ENCODE measurements at places on chromosomes 2 and 18.

DNA sequence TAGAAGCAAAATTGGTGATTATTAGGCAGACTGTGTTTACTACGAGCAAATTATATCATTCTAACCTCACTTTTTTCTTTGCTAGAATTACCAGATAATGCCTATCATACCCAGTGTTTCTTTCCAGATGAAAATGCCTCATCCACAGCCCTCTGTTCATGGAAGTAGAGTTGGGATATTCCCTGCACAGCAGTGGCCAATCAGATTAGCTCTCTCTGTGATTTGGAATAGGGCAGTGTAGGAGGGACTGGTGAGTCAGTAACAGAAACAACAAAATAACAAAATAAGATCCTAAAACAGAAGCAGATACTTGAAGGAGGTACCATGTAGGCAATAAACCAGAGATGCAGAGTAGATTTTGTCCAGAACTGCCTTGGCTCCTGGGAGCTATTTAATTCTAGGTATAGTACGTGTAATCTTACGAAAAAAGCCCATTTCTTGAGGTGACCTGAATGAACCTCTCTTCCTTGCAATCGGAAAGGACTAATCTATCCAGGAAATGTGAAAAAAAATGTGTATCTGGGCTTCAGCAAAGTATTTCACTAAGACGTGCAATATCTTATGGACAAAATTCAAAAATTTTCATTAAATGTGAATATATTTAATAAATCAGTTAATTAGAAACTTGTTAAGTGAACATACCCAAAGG, 18.4 kb upstream of the TMEM17 start:
- no peak for DNase-seq

DNA sequence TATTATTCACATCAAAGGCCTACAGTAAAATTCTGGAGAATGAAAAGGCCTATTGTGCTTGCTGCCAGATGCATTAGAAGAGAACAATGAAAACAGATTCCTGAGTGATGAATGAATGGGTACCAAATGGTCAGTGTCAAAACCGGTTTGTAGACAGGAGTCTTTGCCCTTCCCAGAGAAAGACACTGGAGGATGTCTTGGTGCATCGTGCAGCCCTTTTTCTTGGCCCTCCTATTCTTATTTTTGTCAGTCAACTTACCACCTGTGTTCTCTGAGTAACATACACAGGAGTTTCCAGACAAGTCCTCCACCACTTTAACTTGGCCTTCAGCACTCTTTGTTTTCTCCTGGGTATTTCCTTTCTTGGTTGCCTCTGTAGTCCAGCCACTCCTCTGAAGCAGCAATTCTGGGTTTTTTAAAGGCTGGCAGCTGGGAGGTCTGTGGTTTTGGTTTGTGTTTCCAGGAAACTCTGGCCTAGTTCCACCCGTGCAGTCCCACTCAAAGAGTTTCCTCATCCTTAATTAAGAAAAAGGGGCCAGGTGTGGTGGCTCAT, 29.4 kb downstream of the PSTPIP2 start:
- DNase-seq = no peak

GRCh38 chr18:11553098-11553940, 56.1 kb upstream of the SLC35G4 start:
- peak; percentile 38 for DNase-seq

GRCh38 chr18:832085-832681, 20.1 kb upstream of the YES1 start:
- DNase-seq = no peak

- no peak for DNase-seq
Measured at GRCh38 chr2:74895001-74895400, 61.1 kb downstream of the HK2 start.

- DNase-seq = peak; percentile 38
Measured at GRCh38 chr18:49858309-49859020, 45.1 kb upstream of the ACAA2 start.

DNA sequence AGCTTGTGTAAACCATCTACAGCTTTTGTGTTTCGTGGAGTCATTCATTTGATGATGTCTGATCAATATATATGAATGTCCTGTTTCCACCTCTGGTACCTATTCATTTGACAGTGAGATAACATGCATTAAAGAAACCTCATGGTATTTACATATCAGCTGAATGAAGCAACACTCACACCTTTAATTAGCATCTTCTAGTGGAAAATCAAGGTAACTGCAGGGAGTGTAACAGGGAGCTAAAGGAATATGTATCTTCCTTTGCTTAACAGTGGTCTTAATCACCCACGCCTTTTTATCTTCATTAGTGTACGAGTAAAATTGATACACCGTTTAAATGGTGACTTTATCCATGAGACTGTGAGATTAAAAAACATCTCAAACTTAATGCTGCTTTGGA, 15.6 kb downstream of the SLC39A10 start:
- no peak for DNase-seq

DNA sequence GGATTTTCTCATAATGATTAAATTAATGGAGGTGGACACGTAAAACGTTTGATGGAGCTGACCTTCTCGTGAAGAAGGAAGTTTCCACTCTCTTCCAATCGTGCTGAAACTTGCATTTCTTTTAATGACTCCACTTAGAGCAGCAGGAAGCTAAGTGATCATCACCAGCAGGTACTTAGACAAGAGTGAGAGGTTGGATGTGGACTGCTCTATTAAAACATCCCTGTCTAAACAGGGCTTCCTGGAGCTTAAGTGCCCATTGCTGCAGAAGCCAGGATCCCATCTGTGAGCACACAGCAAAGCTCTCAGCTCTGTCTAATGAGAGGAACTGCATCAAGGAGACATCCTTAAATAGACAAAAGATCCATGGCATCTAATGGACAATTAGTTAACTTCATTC, 1539.5 kb upstream of the CELF4 start:
- DNase-seq = no peak

GRCh38 chr2:176172007-176172894, 15.1 kb downstream of the HOXD3 start:
- no peak for DNase-seq

- DNase-seq = peak; percentile 59
Measured at GRCh38 chr2:66574701-66575624, 140.0 kb downstream of the MEIS1 start.

DNA sequence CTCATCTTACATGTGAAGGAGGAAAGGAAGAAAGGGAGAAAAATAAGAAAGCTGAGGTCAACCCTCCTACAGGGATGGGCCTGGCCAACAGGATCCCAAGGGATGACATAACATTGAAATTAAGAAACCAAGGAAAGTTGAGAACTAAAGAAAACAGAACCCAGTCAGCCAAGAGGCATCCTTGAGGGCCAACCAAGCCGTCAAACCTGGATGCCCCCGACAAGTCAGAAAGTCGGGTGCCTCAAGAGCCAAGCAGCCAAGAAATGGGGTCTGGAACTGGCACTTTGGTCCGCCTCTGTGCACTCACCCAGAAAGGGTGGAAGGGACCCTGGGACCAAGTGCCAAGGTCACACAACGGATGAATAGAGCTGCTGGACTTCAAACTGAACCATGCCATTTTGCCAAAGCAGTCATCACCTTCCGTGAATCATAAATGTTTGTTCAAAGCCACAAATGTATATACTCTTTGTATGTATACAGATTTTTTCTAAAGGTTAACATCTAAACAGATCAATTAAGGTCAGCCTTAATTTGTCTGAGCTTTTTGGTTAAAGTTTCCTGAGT, 27.0 kb upstream of the PTPN4 start:
- no peak for DNase-seq

- no peak for DNase-seq
Measured at GRCh38 chr18:46040033-46040746, 31.9 kb downstream of the PSTPIP2 start.

GRCh38 chr18:79283131-79283810, 112.5 kb upstream of the NFATC1 start:
- DNase-seq = no peak

- DNase-seq = no peak
Measured at GRCh38 chr2:242040681-242041080, 171.2 kb downstream of the RTP5 start.

- peak; percentile 39 for DNase-seq
Measured at GRCh38 chr2:23824777-23825212, 102.1 kb downstream of the ATAD2B start.

GRCh38 chr2:216745453-216745852, 50.1 kb upstream of the IGFBP5 start:
- DNase-seq = no peak

DNA sequence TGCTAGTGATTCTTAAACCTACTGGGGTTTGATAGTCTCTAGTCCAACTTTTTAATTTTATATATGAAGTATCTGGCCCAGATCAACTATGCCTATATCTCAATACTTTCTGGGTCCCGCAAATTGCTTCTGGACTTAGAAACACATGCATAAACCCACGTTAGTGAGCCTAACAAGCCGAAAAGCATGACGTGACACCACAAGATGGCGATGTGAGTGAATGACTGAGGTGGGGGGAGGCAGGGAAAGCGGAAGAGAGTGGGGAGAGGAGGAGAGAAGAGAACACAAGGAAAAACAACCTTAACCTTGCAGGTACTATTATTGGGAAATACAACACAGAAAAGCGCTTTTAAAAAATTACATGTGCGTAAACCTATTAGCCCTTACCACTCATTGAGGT, 13.8 kb downstream of the PDIA6 start:
- no peak for DNase-seq

- no peak for DNase-seq
Measured at GRCh38 chr2:161117506-161117905, 42.7 kb upstream of the TANK start.

GRCh38 chr18:25435149-25435782, 83.3 kb upstream of the ZNF521 start:
- no peak for DNase-seq

DNA sequence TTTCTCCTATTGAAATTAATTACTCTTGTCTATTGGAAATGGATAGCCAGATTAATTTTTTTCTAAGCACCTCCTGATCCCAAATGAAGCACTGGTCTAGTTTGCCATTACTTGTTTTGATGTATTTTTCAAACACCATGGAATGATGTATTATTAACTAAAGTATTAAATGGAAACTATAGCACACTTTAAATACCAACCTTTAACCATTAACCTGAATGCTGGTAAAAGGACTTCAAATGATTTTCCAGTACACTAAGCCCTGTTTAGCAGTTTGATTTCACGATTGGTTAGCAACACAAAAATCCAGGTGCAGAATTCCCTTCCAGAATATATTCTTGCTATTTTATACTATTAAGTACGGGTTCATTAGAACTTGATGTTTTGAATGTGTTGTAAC, 37.3 kb downstream of the COL4A3 start:
- no peak for DNase-seq

DNA sequence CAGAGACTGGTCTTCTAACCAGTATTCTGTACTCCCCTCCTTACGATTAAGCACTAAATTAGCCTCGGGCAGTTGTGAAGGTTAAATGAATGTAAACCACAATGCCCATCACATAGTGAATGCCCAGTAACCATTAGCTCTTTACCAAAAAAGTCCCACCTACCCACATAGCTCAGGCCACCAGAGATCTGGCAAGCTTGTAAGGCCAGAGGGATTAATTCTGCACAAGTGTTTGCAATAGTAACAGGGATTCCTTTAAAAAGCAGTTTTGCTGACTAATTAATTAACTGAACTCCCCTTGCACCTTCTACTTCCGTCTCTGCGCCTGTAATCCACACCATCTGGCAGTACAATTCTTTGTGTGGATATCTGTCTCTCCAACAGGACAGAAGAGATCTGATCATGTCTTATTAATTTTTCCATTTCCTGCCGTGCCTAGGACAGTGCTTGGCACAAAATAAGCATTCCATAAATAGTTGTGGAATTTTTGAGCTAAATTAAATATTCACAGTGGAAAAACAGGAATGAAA, 36.2 kb upstream of the IGFBP2 start:
- DNase-seq = no peak

DNA sequence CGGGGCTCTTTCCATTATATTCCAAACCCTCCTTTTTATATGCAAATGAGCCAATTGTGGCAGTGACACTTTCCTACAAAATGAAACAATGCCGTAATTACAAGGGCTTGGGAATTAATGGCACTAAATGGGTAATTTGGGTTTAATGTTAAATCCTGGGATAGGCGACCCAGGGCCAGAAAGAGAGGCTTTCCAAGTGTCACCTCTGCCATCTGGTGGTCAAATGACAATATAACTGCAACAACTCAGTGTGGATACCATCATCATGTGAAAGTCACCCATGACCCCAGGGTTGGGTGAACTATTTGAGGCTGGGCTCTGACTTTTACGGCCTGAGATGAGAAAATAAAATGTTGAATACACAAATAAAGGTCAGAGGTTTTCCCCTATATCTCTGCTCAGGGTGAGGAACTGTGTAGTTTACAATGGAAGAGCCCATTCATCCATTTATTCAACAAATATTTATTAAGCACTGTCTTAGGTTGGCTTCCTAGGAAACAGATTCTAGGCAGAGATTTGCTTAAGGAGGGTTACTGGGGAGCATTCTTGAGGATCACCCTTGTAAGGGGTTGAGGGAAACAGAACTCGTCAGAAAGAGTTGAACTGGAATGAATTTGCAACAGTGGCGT, 13.6 kb upstream of the THADA start:
- no peak for DNase-seq

- DNase-seq = no peak
Measured at GRCh38 chr18:45039376-45039775, 358.7 kb downstream of the SETBP1 start.

DNA sequence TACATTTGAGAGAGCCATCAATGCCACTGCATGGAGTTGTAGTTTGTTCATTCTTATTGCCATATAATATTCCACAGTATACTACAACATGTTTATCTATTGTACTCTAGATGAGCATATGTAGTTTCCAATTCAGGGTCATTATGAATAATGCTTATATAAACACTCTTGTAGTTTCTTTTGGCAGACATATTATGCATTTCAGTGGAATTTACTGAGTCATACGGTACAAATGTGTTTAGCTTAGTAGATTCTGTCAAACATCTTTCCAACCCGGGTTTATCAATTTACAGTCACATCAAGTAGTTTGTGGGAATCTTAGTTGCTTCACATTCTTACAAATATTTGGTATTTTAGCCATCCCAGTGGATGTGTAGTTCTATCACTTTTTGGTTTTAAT, 161.1 kb downstream of the KCNH7 start:
- DNase-seq = no peak

GRCh38 chr18:68803356-68803755, 5.5 kb downstream of the CCDC102B start:
- peak; percentile 95 for DNase-seq

- DNase-seq = no peak
Measured at GRCh38 chr2:186883666-186884065, 34.7 kb upstream of the ZSWIM2 start.

- DNase-seq = no peak
Measured at GRCh38 chr2:69946351-69947324, 14.8 kb downstream of the ASPRV1 start.

- DNase-seq = no peak
Measured at GRCh38 chr2:174794851-174795374, 30.6 kb upstream of the CHRNA1 start.

GRCh38 chr2:219530048-219530963, 13.3 kb downstream of the CHPF start:
- peak; percentile 47 for DNase-seq

DNA sequence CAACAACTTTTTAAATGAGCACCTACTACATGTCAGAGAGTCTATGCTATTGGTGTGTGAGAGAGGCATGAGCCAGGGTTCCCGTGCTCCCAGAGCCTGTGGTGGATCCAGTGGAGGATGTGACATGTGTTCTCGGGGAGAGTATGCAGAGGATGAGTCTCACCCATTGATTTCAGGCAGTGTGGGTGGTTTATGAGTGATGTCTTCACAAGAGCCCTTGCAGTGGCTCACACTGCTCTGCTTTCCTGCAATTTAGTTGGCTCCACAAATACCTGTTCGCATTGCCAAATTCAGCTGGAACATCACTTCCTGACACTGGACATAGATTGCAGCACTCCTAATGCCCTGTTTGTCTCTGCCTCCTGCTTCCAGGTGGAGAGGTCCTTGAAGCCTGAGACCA, 243.6 kb upstream of the CXCR4 start:
- DNase-seq = no peak

- no peak for DNase-seq
Measured at GRCh38 chr2:142325870-142326269, 195.1 kb upstream of the LRP1B start.
